ENCODE measurements at places on chromosomes 6 and 20.

- DNase-seq, result no peak
Measured at GRCh38 chr6:109313139-109313538, 69.1 kb downstream of the CD164 start.

DNA sequence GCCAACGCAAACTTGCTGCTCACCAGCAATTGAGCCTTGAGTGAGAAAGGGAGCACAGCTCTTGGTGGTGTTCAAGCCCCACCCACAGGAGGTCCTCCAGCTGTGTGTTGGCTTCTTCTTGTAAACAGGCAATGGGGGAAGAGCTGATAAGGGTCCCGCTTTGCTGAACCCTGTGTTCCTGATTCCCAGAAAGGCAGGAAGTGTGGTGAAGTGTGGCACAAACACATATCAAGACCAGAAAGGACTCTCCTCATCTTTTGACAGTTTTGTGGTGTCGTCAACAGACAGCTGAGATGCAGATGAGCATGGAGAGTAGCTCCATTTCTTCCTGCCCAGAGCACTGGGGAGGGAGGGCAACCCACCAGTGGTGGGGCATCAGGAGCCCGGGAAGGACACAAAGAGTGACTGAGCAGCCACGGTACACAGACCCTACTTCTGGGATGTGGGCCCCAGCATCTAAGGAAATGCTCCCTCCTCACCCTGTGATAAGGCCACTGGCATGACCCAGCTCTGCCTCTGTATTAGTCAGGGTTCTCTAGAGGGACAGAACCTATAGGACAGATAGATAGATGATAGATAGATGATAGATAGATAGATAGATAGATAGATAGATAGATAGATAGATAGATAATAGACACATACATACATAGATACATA, 188.9 kb upstream of the TAB2 start:
- peak; percentile 55 for DNase-seq

GRCh38 chr6:56050530-56051201, 175.3 kb upstream of the BMP5 start:
- DNase-seq, result no peak

DNA sequence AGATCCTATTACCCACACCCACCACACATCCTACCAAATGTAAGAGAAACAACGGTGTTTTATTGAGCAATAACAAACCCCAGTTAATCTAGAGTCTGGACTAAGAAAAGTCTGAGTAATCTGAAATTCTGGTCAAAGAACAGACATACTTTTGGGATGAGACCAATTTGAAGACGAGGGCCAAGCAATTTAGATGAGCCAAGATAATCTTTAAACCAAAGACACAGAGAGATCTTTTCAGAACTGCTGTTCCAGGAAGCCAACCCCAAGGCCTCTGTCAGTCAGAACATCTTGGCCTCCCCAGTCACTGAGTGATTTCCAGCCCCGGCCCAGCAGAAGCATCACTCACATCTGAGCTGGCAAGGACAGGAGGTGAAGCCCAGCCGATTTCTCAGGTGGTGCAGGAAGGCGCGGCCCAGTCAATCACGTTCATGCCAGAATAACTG, 118.5 kb upstream of the SYNDIG1 start:
- DNase-seq, result no peak

DNA sequence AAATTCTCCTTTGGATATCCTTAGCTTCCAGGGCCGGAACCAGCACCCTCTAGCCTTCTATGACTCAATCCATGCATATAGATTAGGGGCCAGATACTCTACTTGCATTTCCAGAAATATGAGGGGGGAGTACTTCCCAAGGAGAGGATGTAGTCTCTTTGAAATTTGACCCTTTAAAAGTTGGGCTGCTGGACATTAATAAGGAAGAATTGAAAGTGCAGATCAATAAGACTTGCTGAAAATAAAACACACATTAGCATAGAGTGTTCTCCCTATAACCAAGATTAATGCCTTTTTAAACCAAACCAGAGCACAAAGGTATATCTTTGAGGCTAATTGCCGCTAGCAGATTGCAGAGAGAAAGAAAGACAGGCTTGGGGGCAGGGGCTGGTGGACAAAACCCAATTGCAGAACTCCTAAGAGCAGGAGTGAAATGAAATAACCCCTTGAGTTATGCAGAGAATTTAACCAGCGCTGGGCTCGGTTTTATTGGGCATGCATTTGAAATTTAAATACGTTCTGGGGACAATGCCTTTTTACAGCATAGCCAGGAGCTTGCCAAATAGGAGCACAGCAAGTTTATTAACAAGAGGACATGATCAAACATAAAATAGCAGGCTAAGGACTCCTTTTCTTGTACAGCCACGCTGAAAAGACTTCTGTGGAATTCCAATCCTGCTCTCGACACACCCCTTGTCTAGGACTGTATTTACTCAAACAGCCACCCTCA, 108.2 kb upstream of the SALL4 start:
- DNase-seq, result no peak

GRCh38 chr6:113301651-113302050, 555.5 kb upstream of the MARCKS start:
- DNase-seq, result no peak

GRCh38 chr6:25635886-25636317, 16.1 kb upstream of the SCGN start:
- no peak for DNase-seq

DNA sequence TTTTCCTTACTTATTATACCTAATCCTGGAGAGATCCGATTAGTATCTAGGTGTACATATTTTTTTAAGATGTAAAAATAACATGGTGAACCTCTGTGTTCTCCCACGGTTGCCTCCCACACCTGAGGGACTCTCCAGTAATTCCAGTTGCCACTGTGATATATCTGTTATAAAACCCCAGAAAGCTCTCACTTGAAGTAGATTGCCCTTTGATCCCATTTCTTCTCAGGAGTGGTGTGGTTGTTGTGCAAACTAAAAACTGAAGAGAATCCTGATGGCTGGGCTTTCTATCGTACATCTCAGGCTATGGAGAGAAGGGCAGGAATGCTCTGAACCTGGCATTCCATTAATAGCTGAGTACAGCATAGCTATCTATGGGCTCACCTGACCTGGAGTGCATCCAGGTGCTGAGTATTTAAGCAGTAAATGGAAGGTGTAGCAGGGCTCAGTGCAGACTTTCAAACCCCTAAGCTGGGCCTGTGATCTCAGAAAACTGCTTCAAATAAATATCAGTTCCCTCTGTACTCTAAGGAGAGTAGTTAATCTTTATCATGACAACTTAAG, 41.0 kb downstream of the VGLL2 start:
- DNase-seq, result no peak

- no peak for DNase-seq
Measured at GRCh38 chr6:70398783-70399728, 14.3 kb upstream of the FAM135A start.

GRCh38 chr20:25148982-25149846, 46.3 kb upstream of the ENTPD6 start:
- DNase-seq, result no peak

GRCh38 chr6:128532827-128533226, 12.4 kb upstream of the PTPRK start:
- DNase-seq, result no peak

DNA sequence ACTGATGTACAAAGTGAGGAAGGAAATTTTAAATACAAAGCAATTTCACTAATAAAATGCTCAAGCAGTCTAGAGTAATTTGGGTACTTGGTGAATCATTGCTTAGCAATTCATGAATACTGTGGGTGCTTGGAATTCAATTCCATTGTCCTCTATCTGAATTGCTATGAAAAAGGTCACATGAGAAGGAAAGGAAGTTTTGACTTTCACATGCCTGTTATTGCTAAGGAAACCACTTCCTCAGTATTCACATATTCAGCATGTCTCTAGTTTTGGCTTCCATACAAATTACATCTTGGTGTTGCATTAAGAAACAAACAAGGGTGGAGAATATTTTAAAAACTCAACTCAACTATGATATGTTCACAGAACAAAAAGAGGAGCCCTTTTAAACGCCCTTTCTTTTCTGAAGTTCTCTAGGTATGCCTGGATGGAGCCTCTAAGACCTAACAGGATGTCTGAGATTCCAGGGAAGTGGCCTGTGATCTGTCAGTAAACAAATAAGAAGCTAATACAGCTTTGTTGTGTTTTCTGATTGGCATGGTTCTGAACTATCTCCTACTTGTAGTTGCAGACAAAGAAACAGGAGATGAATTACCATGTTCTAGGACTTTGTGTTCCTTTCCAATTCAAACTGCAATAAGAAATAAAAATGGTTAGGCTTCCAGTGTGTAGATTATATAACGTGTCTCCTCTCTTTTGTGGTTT, 190.4 kb downstream of the OGFRL1 start:
- DNase-seq, result no peak

GRCh38 chr6:21533678-21534077, 59.9 kb upstream of the SOX4 start:
- no peak for DNase-seq

DNA sequence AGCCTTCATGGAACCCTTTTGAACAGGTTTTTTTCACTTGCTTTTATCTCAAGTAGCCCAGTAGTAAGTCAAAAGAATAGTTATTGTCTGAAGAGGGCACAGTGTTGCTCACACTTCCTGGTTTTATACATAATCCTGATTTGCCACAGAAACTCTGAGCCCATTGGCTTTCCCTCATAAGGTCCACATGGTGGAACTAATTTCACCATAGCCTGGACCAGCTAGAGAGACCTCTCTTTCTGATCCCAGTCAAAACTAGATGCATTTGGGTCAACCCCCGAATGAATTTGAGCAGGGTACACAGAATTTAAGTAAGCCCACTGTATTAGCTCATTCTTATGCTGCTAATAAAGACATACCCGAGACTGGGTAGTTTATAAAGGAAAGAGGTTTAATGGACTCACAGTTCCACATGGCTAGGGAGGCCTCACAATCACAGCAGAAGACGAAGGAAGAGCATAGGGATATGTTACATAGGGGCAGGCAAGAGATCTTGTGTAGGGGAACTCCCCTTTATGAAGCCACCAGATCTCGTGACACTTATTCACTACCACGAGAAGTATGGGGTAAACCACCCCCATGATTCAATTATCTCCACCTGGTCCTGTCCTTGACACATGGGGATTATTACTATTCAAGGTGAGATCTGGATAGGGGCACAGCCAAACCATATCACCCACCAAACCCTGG, 6.2 kb downstream of the RWDD2A start:
- no peak for DNase-seq

DNA sequence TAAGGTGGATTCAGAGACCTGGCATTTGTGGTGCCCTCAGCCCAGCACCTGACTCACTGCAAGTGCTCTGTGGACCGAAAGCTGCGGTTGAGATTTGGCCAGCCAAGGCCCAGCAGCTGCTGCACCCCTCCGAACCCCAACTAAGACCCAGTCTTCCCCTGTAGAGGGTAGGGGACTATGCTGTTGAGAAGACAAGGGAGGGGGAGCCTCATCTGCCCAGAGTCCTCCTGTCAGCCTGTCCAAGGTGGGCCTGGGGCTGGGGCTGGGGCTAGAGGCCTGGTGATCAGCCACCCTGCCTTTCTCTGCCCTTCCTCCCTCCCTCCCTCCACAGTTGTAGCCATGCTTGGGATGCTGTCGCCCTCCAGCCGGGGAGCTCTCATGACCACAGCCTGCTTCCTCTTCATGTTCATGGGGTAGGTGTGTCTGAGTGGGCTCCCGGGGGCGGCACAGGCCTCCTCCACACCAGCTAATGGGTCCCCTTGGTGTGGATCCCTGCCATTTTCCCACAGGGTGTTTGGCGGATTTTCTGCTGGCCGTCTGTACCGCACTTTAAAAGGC, 40.9 kb downstream of the TM9SF4 start:
- DNase-seq, result no peak

DNA sequence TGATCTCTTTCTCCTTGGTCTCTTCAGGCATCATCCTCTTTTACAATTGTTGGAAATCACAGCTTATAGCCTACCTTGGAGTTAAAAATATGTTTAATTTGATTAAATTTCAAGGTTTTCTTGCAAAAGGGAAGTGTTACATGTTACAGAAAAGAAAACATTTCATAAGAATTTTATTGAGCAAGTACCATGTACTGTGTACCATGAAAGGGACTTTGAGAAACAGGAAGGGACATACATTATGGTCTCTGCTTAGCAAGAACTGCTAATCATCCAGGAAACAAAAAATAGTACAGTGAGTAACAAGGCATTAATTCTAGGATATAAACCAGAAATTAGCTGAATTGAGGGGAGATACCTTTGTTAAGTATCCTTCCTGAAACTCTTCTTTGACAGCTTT, 145.3 kb upstream of the SPACA1 start:
- DNase-seq, result no peak

GRCh38 chr6:277746-278145, 14.5 kb upstream of the DUSP22 start:
- no peak for DNase-seq

GRCh38 chr6:119880840-119881239, 531.3 kb upstream of the MAN1A1 start:
- no peak for DNase-seq

GRCh38 chr6:116463301-116463700, 2.1 kb downstream of the CALHM6 start:
- no peak for DNase-seq

DNA sequence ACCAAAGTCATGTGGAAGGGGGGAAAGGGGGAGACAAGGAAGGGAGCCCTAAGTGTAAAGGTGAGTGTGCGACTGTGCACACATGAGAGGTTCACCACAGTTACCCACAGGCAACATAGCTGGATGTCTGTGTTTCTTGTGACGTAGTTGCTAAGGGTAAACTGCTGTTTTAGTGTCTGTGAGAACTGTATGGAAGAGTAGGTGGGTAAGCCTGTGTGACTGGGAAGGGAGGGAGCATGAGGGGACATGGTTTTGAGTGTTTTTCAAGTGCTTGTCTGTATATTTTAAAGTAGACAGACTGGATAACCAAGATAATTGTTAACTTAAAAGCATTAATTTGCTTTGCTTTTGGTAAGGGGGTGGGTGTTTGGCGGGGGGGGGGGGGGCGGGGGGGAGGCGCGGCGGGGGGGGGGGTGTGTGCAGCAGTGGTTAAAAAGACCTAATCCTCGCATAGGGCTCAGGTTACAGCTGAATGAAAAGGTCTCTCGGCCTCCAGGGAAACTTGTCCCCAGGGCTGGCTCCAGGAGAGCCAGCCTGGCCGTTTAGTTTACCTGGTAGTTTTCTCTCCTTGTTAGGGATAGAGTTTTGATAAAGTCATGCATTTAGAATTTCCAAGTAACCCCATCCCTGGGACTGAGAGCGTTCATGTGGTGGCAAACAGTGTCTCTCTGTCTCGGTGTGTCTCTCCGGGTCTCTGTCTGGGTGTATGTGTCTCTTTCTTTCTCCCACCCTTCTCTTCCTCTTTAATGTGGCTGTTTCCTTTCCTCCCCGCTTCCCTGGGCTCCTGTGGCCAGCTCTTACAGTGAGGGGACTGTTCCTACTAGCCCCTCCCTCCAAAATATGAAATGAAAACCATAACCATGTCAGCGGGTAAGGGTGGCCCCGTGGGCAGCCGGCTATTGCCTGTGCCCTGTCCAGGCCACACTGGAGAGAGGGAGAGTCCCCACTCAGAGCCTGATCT, 3.4 kb downstream of the SCUBE3 start:
- DNase-seq, result no peak

DNA sequence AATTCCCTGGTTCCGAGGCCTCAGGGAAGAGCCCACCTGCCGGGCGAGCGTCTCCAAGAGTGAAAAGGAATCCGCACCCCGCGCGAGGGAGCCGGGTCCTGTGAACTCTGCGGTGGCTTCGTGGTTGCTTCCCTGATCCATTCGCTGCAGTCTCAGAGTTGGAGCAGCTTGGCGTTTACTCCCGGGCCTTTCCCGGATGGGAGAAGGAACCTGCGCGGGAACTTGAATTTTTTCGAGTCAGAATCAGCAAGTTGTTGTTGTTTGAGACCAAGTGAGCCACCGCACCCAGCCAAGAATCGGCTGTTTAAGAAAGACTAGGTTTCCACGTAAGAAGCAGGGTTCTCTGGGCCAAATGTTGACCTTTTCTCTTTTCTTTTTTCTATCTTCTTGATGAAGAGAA, 12.9 kb downstream of the PRSS16 start:
- DNase-seq, result no peak

GRCh38 chr6:90386399-90387382, 90.0 kb upstream of the BACH2 start:
- no peak for DNase-seq

All from CD4-positive, alpha-beta T cell treated with Interleukin-10 for 1 hour (primary cell).